ENCODE measurements at places on chromosomes 3 and 15.
A peak's percentile ranks its signal among the peaks of the same experiment; 100 is the strongest.

DNA sequence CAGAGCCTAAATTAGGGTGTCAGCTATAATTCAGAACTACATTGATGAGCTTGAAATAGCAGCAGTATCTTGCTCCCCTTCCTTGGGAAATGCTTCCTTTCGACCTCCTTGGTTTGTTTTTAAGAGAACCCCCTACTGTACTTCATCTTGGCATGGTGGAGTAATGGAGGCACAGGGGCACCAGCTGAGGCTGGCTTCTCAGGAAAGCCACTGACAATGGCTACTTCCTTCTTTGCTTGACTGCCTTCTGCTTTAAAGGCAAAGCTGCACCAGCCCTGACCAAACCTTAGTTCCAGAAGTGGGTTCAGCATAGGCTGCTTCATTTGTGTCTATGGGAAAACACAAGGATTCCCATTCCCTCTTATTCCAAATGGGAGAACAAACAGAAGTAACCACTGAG lies 1.5 kb upstream of the FBXL22 start:
- DNase-seq = no peak

GRCh38 chr15:41020829-41021228 lies 67.6 kb downstream of the CHAC1 start:
- DNase-seq = no peak

DNA sequence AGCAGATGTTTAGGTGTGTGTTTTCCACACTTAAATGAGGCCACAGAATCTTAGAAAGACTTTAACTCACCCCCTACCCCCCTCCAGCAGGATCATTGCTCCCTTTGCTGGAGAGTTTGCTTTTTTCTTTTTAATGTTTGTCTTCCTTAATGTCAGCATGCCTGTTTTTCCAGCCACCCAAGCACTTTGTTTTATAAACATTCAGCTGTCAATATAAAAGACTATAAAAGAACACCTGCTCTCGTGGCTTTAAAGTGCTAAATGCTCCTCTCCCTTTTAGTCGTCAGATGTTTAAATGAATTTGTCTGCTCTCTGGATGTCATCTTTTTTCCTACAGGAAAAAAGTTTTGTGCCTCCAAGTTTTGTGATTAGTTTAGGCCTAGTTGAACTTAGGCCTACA lies 61.7 kb downstream of the SIDT1 start:
- no peak for DNase-seq

- DNase-seq = no peak
Measured at GRCh38 chr3:14523792-14524191, 16.4 kb downstream of the GRIP2 start.

DNA sequence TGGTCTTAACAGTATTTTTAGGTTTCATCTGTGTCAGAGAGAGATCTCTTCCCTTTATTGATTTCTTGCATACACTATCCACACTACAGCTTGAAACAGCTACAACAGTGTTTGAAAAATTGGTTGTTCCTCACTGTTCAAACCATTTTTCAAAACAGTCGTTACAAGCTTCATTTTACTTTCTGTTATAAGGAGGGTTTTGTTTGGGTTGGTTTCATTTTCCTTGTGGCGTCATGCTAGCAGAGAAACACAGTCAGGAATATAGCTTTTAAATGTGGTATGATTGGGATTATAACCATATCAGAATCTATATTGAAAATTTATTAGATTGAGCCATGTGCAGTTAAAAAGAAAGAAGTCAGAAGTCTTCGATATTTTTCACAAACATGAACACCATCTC lies 400.6 kb downstream of the ZBTB20 start:
- no peak for DNase-seq

DNA sequence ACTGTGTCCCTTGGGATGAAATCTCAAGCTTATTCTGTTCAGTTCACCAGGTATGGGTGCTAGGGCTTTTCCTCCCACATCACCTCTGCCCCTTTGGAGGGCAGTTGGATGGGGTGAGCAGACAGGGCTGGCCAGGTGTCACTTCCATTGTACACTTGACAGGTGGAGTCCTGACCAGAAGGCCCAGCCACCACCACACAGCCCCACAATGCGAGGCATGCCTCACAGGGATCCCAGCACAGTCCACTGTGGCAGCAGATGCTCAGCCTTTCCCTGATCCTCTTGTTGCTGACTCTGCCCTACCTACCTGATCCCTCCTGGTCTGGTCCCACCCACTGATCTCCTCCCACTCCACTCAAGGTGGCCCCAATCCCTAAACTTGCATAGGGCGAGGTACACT lies 88.2 kb downstream of the ANP32A start:
- no peak for DNase-seq

GRCh38 chr3:125512135-125512920 lies 7.7 kb downstream of the SNX4 start:
- DNase-seq = no peak

- no peak for DNase-seq
Measured at GRCh38 chr15:51558411-51558810, 64.2 kb downstream of the DMXL2 start.

DNA sequence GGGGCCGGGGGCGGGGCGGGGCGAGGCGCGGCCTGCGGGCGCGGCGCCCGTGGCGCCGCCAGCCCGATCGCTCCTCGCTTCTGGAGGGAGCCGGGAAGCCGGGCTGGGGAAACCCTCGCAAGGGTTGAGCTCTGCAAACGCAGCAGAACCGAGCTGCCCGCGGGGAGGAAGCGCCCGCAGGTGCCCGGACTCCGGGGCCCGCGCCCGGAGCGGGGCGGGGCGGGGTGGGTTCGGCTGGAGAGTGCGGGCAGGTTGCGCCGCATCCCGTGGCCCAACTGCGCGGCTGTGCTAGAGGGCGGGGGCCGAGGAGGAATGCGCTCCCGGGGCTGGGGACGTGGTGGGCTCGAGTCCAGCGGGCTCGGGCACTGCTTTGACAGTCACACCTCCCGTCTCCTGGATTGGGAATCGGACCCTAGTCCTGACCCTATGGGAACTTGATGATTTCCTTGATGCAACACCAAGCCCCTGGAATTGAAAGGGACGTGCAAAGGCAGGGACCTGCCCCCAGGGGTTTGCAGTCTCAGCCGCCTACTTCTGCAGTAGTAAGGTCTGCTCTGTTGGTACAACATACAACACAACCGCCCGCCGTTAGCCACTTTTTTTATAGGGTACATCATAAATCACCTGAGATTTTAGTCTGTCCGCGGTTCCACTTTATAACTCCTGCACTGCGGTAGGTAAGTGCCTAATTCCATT lies 34.3 kb downstream of the ZBTB38 start:
- DNase-seq = peak; percentile 41

- DNase-seq = no peak
Measured at GRCh38 chr3:39879581-39879980, 70.2 kb downstream of the MYRIP start.

DNA sequence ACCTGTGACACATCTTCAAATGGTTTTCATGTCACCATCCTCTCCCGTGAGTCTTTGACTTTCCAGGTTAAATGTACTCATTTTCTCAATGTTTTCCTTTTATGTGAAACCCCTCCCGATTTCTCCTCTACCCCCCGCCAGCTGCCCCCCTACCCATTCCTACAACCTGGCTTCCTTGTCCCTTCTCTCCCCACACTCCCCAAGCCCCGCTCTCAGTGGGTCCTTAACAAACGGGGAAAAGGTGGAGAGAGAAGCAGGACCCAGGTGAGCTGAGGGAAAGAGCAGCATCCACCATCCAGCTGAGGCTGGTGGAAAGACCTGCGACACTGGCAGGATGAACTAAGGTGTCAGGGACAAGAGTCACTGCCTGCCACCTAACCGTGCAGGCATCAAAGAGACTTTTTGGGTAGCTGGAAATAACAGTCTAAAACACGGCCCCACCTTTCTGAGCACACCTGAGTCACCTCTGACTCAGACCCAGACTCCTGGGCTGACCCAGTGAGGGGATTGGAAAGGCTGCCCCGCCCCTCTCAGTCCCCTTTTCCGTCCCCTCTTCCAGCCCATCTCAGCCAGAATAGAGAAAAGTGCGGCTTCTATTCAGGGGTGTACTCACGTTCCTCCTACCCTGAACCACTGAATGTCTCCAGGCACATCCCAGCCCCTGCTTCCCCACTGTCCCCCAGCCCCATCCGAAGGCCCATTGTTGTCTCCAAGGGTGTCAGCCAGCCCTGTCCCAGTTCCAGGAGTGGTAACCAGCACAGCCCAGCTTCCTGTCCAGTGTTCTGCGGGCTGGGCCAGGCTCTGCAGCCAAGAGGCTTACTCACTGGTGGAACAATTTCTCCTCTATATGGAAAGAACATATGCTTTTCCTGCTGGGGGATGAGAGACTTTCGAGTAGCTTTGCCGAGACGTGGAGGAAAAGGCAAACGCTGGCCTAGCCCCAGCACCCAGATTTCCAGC lies 20.4 kb downstream of the ISG20 start:
- DNase-seq = no peak

DNA sequence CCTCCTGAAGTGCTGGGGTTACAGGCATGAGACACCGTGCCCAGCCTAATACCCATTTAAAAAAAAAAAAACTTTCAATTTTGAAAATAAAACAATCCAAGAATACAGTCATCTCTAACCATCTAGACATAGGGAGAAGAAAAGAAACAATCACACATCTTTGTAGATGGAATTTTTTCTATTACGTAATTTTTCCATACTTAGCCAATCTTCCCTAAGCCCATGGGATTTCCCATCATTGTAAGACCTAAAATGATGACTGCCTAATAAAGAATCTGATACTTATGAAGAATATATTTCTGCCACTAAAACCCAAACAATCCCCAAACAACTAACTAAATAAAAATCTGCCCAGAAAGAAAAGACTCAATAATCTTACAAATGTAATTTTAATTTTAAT lies 88.7 kb downstream of the CBLB start:
- no peak for DNase-seq

- no peak for DNase-seq
Measured at GRCh38 chr3:47337656-47338055, 43.2 kb upstream of the PTPN23 start.

DNA sequence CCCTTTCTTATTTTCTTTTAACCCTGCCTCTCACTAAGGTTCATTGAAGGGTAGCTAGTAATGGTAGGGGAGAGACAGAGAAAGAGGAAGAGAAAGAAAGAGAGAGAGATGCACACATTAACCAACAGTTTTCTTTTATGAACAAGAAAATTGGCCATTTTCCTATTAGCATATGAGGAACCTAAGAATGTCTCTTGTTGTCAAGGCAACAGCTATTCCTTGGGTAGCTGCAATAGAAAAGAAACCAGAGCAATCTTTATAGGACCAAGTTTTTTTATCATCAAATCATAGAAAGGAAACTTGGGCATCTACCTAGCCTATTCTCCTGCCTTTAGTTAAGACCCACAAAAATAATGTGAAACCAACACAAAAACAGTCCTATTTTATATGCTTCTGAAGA lies 15.0 kb upstream of the CCDC39 start:
- DNase-seq = no peak

Measured in nucleus accumbens (tissue), 56 donors.